Stimulated activated CD8-positive, alpha-beta memory T cell treated with anti-CD3 and anti-CD28 coated beads, Interleukin-2, amount 100 ng/mL, for 48 hours (primary cell): ENCODE measurements at places on chromosomes 2 and 18.

- DNase-seq, result no peak
Observed at GRCh38 chr2:240611601-240612210, 13.6 kb upstream of the GPR35 start.

- DNase-seq, result no peak
Observed at GRCh38 chr2:151669585-151670081, 64.6 kb downstream of the NEB start.

- DNase-seq, result no peak
Observed at GRCh38 chr2:73250872-73251846, 17.1 kb downstream of the CCT7 start.

DNA sequence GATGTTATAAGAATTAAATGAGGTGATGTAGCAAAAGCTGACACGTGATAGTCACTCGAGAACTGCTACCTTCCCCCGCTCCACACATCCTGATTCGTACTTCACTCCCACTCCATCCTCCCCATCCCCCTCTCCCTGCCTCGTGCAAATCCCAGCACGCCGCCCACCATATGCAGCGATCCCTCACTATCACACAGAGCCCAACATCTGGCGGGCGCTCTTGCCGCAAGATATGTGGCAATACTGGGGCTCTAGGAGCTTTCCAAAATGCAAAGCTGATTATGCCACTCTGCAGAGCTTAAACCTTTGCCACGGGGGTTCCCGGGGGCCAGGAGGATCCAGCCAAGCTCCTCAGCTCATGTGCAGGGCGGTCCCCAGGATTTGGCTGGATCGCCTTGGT is 37.4 kb downstream of the DNMT3A start:
- DNase-seq, result no peak

- no peak for DNase-seq
Observed at GRCh38 chr2:152098496-152099366, at the start of gene CACNB4. TSS of gene CACNB4 (minus strand) at chr2:152099044.
